ENCODE measurements at places on chromosomes 2 and 18.

DNA sequence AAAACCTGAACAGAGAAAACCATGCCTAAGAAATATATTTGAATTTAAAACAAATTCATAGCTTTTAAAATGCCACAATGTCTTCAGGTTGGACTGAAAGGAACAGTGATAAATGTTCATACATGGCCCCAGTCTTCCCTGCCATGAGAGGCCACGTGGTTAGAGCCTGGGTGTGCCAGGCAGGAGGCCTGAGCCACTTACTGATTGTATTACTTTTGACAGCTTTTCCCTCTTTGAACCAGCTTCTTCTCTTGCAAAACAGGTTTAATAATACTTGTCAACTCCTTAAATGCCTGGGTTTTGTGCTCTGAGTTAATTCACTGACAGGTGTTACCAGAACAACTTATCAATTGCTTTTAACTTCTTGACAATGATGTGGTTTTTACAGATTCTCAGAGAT lies 27.0 kb downstream of the RBKS start:
- no peak for DNase-seq

DNA sequence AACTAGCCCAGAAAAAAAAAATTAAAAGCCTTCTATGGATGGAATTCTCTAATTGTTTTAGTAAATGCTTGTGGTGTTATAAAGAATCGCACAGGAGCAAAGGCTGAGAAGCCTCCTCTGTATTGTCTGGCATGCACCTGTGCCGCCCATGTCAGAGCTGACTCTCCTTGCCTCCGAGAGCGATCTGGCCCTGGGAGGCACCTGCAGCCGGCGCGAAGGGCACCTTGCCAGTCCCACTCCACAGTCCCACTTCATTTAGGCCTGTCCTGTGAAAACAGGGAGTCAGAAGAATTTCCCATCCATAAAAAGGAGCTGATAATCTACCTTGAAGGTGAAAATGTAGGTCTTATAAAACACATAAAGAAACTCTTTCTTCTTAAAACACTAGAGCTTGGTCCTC lies 170.9 kb upstream of the PXDN start:
- no peak for DNase-seq

GRCh38 chr2:168655207-168655606 lies 147.2 kb upstream of the NOSTRIN start:
- DNase-seq, result no peak

DNA sequence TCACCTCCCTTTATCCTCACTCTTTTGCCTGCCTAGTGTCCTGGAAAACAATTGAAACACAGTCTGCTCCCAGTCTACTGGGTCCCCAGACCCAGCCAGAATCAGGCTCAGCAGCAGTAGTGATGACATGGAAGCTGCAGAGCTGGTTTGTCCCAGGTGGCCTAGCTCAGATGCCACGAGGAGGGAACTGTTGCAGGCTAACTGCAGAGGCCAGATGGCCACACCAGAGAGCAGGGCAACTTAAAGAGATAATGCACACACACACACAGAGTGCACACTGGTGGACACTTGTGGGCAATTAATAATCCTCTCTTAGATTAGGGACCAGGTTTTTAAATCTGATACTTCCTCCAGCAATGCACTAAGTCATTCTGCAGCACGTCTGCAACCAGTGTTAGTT lies 42.4 kb downstream of the GYPC start:
- DNase-seq, result no peak

DNA sequence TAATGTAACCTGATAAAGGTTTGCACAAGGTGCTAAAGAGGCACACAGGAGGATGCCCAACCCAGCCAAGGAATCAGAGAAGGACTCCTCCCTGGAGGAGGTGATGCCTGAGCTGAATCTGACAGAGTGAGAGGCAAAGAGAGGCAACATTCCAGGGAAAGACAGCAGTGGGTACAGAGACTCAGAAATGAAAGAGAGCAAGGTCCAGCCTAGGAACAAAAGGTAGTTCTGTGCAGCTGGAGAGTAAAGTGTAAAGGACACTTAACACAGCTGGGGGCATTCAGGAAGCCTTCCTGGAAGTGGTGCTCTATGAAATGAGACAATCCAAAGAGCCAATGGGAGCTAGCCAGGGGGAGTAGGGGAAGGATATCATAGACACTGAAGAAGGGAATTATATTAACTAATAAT lies 181.0 kb upstream of the GLI2 start:
- no peak for DNase-seq

DNA sequence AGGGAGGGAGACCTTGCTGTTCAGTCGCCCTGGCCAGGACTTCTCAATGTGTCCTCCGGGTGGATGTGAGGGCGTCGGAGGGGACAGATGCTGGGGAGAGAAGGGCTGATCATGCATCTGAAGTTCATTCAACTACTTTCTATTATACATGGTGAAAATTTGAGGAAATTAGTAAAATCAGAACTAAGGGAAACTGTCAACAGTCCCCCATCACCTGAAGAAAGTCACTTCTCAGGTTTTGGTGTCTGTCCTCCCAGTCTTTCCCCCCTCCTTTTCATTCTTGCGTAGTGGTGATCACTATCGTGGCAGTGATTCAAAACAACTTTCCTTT lies 17.4 kb upstream of the ACKR3 start:
- no peak for DNase-seq

DNA sequence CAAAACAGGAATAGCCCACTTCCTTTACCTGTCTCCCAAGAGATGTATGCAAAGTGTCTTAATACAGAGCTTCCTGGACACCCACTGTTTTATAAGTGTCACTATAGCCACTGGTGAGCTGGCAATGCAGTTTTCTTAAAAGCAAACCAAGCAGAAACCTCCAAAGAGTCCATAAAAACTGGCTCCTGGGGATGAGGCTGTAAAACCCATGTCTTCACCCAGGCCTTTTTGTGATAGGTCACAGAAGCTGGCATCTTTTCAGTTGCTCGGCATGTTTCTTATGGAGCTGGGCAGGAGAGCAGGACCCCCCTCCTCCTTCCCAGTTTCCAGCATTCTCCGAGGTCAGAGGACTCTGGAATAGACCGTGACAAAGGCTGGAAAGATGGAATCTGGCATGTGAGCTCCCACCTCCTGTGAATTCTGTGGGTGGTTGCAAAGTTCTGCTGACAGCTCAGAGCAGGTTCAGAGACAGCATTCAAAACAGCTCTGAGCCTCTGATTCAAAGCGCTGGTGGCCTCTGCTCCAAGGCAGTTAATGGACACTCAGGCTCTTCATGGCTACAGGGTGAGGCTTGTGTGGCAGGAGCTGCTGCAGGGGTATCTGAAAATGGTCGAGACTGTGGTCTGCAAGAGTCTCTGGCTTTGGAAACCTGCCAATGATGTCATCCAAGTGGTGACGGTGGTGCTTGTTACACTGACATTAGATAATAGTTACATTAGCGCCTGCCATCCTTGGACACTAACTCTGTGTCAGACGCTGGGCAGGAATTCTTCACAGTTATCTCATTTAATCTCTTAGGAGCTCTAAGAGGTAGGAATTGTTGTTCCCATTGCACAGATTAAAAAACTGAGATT lies 283.4 kb downstream of the CLIP4 start:
- no peak for DNase-seq

DNA sequence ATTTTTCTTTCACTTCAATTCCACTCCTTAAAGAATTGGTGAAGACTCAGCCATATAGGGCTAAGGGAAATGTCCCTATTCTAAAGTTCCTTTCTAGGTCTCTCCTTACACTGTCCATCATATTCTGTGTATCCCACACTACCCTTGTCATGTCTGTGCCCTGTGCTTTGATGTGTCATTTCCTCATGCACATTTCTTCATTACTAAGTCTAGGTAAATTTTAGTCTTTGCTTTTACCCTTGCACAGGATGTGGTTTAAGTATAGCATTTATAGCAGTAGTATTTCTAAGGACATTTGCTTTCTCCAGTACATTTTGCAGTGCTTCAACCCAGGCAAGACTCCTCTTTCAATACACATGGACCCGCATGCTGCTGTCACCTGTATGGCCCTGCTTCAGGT lies 221.5 kb upstream of the ACVR2A start:
- no peak for DNase-seq

- peak; percentile 96 for DNase-seq
Observed at GRCh38 chr18:33923980-33924379, 300.7 kb downstream of the NOL4 start.

DNA sequence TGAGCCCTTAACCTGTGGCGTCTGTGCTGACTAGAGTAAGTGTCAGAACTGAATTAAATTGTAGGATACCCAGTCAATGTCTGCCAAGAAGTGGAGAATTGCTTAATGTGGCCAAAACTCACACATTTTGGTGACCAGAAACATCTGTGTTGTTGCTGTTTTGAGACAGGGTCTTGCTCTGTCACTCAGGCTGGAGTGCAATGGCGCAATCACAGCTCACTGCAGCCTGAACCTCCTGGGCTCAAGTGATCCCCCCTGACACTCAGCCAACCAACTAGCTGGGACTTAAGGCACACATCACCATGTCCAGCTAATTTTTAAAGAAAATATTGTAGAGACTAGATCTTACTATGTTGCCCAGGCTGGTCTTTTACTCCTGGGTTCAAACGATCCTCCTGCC lies 34.4 kb upstream of the RTN4 start:
- DNase-seq, result no peak

DNA sequence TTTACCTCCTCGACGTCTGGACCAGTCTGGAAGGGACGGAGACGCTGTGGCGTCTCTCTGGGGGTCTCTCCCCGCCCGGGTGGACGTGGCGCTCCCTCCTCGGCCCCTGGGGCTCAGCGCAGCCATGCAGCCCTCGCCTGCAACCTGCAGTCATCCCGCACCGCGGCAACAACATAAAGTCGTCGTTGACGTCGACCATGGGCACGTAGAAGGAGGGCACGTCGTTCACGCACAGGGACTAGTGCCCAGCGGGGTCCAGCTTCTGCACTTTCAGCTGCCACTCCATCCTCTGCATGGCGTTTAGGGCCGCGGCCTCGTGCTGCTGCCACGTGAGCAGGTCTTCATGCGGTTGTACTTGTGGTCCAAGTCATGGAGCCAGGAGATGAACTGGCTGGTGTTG lies 889.6 kb upstream of the LRRTM1 start:
- DNase-seq, result no peak

GRCh38 chr2:31282634-31283033 lies 48.7 kb downstream of the EHD3 start:
- no peak for DNase-seq

- DNase-seq, result no peak
Observed at GRCh38 chr2:214311031-214311533, 99.8 kb upstream of the VWC2L start.

DNA sequence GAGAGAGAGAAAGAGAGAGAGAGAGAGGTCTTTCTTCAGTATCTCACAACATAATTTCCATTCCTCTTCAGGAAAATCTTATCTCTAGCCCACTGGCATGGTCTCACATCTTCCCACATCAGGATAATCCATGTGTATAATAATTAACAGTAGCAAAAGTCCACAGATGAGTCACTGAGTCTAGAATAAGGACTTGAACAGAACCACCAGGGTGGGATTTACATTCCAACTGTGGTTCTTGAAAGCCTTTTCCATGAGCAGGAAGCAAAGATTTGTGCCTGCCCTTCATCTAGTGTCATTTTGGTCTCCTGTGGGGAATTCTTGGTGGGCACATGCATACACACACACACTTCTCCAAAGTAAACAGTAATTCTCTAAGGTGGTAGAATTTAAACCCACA lies 107.1 kb upstream of the TCF4 start:
- DNase-seq, result no peak

DNA sequence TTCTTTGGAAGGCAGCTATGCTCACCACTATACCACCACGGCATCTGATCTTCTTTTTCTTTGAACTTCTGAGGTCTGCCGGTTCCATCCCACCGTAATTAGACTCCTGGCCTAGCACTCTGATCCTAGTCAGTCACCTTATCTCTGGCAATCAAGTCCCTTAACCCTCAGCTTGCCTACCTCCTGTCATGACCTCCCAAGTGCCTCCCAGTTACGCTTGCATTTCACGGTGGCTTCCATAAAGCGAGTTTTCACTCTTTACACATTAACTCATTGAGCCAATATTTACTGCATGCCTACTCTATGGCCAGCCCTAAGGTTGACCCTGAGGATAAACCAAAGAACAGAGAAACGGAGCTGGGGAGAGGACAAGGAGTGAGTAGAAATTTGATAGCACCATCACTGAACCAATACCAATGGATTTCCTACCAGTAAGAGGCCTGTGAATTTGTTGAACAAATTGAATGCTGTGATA lies 37.8 kb upstream of the TMEM182 start:
- DNase-seq, result no peak

GRCh38 chr2:63654959-63655358 lies 66.2 kb downstream of the MDH1 start:
- DNase-seq, result no peak

DNA sequence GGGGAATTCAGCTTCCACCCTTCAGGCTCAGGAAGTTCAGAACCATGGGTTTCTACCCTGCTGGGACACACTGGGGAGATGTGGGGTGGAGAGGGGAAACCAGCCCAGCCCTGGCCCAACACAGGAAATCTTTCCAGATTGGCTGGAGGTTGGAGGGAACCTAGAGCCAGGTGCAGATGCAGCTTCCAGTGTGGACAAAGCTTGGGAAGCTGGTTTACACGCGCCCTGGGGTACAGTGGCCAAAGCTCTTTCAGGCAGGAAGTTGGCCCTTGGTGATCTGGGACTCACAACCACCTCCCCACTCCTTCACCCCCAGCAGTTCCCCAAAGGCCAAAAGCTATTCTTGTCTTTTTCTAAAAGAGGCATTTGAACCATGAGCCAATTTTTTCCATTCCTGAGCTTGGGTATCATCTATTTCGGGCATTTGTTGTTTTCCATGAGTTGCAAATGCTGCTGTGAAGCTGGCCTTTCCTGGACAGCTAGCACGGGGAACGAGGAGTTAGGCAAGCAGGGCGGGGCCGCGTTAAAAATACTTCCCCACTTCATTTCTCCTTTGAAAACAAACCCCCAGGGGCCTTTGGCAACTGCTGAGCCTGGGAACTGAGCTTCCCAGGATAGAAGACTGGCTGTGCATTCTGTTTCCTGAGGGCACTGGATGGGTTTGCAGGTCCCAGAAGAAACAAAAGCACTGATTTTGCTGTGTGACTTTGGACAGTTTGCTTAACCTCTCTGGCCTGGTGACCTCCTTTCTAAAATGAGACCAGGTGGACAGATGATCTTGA lies 3.1 kb upstream of the ARID5A start:
- DNase-seq, result no peak

DNA sequence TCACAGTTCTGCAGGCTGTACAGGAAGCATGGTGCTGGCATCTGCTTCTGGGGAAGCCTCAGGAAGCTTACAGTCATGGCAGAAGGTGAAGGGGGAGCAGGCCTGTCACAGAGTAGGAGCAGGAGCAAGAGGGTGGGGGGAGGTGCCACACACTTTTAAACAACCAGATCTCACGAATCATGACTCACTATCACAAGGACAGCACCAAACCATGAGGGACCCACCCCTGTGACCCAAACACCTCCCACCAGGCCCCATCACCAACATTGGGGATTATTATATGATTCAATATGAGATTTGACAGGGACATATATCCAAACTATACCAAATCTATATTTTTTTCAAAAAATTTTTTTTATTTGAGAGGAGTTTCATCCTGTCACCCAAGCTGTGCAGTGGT lies 51.0 kb upstream of the GLS start:
- DNase-seq, result no peak

DNA sequence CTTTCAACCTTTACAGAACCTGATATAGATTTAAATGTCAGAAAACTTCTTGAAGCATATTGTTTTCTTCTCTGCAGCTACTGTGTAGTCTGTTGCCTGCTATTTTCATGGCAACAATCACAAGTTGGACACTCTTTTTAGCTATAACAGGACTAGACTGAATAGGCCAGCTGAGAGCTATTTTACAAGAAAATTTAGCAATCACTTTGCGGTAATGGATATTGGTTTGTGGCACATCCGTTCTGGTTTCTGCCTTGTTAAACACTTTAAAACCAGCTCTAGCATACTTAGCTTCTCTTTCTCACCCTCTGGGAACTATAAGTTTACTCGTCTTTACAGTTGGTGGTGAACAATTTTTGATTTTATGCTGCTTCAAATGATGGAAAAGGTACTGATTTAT lies 125.7 kb downstream of the MAP2 start:
- DNase-seq, result no peak

Data from NCI-H1417 treated with DMSO at 0.1 percent for 48 hours (cell line).